ENCODE measurements at places on chromosomes 6 and 20.

DNA sequence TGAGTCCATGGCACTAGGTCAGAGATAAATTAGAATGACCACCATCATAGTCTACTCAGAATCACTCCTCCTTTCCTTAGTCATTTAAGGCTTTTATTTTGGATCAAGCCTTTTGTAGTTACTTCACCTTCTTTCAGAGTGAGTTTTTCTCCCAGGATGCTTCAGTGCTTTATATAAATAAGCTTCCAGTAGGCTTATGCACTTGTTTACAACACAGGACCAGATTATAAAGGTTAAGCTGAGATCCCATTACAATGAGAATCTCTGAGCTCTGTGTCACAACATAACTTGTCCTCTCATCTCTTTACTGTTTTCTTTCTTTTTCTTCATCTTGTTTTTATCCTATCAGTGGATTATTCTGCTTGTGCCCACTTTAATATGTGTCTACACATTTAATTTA, 47.9 kb downstream of the CEP57L1 start:
- no peak for DNase-seq

- no peak for DNase-seq
These were observed at the start of gene KIF25 for GRCh38 chr6:167997642-167998041. KIF25 (plus strand) TSS chr6:167997671; CDS start chr6:168029586, 31,915 bp downstream.

- no peak for DNase-seq
These were observed 65.0 kb downstream of the MRPL14 start for GRCh38 chr6:44062105-44062770.

DNA sequence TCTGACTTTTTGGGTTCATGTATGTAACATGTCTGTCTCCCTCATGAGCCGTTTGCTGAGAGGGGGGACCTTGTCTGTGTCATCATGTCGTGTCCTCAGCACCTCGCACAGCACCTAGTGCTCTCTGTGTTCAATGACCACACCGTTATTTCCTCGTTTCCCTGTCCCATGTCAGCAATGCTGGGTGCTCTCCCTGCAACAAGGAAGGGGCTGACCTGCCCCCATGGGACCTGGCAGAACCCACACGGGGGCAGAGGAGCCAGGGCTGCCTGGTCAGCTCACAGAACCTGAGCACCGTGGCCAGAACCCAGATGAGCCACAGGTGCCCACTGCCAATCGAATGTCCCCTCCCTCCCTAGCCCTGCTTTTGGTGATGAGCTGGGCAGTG, 7.3 kb downstream of the ADA start:
- no peak for DNase-seq

DNA sequence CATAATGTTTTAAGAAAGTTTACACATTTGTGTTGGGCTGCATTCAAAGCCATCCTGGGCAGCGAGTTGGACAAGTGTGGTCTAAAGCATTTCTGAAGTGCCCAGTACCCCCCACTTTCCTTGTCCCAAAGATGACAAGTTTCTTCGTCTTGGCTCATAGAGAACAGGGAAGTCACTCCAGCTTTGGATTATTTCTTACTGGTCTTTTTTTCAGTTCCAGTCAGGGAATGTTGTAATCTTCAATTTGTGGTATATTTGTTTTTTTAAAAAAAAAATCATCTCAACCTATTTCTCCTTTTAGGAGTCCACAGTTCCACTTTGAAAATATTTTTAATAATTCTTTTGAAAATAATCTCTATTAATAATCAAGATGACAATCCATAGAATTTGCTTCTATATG, 34.0 kb downstream of the SLX4IP start:
- DNase-seq: no peak

DNA sequence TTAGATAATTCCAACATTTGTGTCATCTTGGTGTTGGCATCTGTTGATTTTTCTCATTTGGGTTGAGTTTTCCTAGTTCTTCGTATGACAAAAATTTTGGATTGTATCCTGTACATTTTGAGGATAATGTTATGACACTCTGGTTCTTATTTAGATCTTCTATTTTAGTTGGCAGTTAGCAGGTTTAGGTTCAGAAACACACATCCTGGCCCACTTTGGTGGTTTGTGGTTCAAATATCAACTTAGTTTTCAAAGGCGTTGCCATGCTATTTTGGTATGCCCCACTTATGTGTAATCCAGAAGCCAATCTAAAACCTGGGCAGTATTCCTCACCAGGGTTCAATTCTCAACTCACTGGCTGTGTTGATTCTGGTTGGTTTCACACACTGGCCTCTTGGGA, 68.2 kb downstream of the NOX3 start:
- DNase-seq: no peak

- no peak for DNase-seq
These were observed 452.8 kb downstream of the KHDRBS2 start for GRCh38 chr6:61833176-61833755.

- DNase-seq: peak; percentile 4
These were observed 143.5 kb downstream of the ZFP64 start for GRCh38 chr20:52047811-52048764.

GRCh38 chr6:134422426-134423231, 104.7 kb upstream of the SGK1 start:
- no peak for DNase-seq

DNA sequence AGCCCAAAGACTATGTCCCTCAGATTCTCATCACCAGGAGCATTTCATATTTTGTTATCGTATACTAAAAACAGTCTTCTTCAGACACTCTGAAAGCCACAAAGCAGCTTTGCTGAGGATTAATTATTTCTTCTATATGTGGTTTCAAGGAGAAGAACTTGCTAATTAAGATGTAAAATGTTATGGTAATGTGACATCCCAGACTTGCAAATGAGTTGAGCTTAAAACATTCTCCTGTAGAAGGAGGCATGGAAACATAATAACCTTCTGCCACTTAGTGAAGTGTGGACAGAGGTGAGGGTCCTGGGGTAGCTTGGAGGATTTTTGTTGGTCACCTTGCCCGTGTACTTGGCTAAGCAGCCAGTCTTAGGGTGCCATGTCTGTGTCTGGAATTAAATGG, 16.7 kb upstream of the MAPRE1 start:
- no peak for DNase-seq

DNA sequence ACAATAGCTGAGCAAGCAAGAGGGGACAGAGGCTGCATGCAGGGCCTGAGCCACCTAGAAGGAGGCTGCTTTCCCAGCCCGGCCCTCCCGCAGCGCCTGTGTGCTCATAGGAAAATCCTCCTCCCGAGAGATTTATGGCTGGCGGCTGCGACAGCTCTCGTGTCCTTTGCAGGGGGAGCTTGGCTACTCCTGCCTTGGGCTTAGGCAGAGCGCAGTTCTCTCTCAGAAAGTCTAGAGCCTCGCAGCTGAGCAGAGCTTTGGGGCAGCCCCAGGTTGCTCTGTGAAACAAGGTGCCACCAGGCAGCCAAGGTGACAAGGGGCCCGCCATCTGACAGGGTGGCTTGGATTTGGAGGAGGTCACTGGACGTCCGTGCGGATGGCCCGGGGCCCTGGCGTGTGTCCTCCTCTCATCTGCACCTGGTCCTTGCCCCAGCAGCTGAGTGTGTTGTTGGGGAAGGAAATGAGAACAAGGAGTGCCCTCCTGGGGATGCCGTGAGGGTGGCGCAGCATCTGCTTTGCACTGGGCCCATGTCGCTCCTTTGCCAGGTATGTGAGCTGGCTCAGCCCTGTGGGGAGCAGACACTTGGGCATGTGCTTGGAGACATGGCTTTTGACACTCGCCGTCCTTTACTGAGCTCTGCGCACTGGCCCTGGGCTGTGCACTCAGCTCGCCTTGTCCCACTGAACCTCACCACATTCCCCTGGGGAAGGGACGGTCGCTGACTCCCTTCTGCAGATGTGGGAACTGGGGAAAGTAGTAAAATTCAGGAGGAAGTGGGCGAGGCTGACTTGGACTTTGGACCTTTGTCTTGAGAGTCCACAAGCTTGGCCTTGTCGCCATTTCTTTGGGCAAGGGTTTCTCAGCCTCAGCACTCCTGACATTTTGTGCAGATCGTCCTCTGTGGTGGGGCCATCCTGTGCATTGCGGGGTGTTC, 41.9 kb downstream of the EDN3 start:
- DNase-seq: no peak

GRCh38 chr6:143357152-143357551, 93.3 kb downstream of the ADAT2 start:
- DNase-seq: no peak

All from stimulated activated CD4-positive, alpha-beta T cell treated with anti-CD3 and anti-CD28 coated beads, Interleukin-12 subunit alpha, Interleukin-12 subunit beta, amount 100 ng/mL, for 4 hours (primary cell).